ENCODE measurements at places on chromosomes 6 and 20.

- no peak for DNase-seq
These were observed 63.3 kb downstream of the MOCS1 start for GRCh38 chr6:39870950-39871349.

GRCh38 chr6:17086469-17086868 lies 15.4 kb upstream of the STMND1 start:
- DNase-seq = peak; percentile 76

DNA sequence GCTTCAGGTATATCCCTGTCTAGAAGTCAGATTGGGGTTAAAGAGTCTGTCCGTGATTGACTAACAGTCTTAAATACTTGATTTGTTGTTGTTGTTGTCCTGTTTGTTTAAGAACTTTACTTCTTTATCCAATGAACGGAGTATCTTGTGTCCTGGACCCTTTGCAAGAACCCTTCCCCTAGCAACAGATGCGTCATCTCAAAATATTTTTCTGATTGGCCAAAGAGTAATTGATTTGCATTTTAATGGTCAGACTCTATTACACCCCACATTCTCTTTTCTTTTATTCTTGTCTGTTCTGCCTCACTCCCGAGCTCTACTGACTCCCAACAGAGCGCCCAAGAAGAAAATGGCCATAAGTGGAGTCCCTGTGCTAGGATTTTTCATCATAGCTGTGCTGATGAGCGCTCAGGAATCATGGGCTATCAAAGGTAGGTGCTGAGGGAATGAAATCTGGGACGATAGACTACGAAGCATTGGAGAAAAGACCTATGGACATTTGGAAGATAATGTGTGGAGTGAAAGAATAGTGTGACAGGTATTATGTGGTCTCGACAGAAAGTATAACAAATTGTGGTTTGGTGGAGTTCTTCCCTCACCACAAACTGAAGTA lies at the start of gene HLA-DRA:
TSS of gene HLA-DRA (plus strand) at position 286 of the 613 bp plus-strand sequence. CDS start at position 350, 64 bp downstream.
- peak; percentile 81 for DNase-seq

DNA sequence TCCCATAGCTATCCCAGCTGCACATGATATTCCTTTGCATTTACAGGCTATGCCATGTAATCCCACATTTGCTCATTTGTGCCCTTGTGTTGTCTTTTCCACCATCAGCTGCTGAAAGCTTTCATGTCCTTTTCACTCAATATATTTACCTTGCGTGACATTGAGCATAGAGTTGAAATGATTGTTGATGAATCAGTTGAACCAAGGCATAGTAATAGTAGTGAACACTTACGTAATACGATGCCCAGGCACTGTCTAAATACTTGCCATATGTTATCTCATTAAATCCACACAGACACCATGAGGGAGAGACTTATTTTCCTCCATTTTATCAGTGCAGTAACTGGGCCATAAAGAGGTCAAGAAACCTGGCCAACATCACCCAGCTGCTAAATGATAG lies 13.1 kb downstream of the RNF8 start:
- no peak for DNase-seq

GRCh38 chr6:150098155-150098554 lies 29.2 kb upstream of the ULBP3 start:
- DNase-seq = no peak

- no peak for DNase-seq
These were observed 98.9 kb upstream of the MAFB start for GRCh38 chr20:40787941-40788340.

- DNase-seq = no peak
These were observed 163.4 kb downstream of the MTFR2 start for GRCh38 chr6:136086686-136087085.

DNA sequence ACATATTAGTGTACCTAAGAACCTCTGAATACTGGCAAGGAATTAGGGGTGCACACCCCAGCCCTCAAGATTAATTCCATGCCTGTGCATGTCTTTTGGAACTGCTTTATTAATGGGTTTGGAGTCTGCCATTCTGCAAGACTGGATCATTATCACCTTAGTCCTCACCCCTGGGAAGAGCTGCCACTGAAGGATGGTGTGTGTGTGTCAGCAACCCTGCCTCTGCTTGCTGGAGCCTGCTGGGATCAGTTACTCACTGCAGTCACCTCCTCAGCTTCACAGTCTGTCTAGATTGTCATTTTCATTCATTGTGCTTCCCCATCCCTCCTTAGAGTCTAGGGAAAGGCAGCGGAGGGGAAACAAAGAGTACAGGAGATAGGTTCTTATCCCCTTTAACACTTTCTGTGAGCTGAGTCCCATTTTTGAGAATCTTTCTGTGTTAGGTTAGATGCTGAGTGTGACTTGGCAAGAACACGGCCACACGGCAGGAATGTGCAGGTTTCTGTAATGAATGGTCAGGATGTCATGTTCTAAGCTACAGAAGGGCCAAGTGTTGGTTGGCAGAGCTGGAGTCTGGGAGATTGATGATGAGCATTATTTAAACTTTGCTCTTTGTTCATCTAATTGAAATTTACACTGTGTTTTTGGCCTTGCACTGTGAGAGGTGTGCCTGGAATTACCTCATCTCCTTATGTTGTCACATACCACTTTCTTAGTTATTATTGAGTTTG lies 21.1 kb downstream of the GHRH start:
- no peak for DNase-seq

GRCh38 chr6:12293931-12294807 lies 4.0 kb downstream of the EDN1 start:
- DNase-seq = peak; percentile 18

GRCh38 chr20:38809942-38810341 lies 4.4 kb downstream of the PPP1R16B start:
- no peak for DNase-seq

- peak; percentile 16 for DNase-seq
These were observed 922.8 kb upstream of the MAP3K7 start for GRCh38 chr6:91509711-91510110.

DNA sequence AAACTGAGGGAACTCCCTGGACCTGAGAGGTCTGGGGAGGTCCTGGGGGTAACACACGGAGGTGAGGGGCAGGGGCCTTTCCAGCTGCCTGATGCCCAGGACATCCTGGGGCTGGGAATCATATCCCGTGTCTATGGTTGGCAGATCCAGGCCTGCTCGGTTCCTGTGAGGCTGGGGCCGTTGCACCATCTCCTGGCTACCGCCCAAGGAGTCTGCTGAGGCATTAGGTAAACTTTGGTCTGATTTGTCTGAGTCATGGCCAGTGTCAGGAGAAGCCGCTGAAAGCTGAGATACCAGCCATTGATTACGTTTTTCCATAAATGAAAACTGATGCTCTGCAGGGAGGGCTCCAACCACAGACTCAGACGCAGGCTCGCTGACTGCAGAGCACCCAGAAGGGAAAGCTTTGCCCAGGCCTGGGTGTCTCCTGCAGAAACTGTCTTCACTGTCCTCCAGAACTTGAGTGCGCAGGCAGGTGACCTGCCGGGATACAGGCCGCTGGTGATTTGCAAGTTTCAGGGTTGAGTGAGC lies 14.2 kb downstream of the TRAF3IP2 start:
- peak; percentile 72 for DNase-seq

GRCh38 chr6:24440897-24441598 lies 38.3 kb downstream of the MRS2 start:
- no peak for DNase-seq

DNA sequence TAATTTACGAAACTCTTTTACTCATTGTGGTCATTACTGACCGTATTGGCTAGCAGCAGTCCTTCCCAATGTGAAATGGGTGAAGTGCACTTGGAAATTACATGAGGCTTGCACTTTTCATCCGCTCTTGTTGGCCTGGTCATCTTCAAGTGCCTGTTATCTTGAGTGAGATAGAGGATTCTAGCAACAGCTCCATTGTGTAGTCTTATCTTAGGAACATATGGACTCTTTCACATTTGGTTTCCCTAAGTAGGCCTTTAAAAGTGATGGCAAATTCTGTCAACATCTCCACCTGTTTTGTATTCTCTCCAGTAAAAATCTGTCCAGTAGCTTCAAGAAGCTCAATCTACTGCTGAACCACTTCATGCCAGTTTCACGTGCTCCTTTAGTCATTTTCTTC lies 114.8 kb upstream of the MARCKS start:
- DNase-seq = no peak

DNA sequence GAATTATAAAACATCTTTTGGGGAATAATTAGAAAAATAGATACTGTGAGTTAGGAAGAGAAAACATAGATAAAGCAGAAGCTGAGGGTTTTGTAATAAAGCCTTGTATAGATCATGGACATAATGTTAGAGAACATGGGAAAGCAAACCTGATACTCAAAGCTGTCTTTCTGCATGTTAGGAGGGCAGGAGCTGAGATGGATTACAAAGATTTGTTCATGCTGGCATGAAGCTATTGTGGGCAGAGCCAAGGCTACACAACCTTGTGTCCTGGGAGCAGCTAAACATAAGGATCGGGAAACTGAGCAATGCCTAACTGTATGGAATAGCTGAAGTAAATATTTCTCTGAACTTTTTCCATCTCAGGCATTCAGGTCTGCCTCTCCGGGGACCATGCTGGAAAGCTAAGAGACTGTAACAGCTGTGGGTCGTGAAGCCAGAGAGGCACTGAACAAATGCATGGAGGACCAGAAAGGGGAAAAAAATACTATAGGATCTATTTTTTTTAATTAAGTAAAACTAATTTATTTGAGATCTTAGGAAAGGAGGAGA lies 28.2 kb upstream of the CNKSR3 start:
- no peak for DNase-seq

DNA sequence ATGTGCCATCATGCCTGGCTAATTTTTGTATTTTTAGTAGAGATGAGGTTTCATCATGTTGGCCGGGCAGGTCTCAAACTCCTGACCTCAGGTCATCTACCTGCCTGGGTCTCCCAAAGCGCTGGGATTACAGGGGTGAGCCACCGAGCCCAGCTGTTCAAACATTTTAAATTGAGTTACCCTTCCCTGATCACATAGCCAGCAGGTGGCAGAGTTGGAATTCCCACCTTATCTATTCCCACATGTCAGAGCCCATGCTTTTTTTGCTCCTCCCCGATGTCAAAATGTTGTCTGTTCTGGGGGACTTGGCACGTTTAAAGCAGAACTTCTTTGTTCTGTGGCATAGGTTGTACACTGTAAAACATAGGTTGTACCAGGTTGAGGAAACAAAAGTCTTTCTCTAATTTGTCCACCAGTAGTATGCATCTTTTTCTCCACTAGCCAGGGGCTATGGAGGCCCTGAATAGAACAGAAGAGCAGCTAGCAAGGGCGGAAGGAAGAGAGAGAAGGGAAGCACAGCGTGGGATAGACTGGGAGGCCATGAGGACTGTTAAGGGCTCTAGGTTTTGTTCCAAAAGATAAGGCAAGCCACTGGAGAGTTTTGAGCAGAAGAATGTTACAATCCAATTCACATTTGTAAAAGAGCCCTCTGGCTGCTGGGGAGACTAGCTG lies 7.3 kb upstream of the LBP start:
- DNase-seq = no peak

GRCh38 chr6:3306848-3307247 lies 48.1 kb downstream of the PSMG4 start:
- DNase-seq = no peak

DNA sequence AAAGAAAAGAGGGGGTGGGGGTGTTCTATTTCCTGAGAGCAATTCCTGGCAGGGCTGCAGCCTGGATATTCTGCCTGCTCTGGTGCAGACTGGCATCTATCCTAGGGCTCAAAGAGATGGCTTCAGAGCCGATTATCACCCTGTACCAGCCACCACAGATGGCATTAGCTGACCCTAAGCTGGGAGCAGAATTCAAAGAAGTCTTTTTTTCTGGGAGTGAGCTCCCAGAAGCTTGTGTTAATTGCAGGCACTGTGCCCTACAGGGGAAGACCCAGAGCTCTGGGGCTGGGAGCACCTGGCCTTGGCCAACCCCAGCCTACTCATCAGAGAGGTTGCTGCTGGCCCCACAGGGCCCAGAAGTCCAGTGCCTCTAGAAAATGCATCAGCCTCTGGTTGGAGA lies 85.9 kb downstream of the PXDC1 start:
- DNase-seq = no peak

GRCh38 chr6:162249907-162250642 lies 477.5 kb downstream of the PRKN start:
- no peak for DNase-seq

DNA sequence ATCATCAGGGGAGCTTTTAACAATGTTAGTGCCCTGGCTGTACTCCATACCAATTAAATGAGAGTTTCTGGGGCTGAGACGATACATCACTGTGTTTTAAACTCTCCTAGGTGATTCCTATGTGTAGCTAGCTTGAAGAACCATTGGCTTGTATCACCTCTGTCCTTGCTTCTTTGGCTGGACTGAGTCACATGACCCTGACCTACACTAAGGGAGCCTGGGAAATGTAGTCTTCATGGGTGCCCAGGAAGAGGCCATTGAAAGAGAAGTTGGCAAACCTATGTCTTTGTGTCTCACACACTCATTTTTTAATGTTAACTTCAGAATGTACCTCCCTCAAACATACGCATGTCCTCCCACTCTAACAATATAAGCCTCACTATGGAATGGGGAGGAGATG lies 506.6 kb downstream of the DHX35 start:
- DNase-seq = no peak

GRCh38 chr6:45586216-45587171 lies 208.8 kb upstream of the SUPT3H start:
- no peak for DNase-seq

- no peak for DNase-seq
These were observed 5.5 kb downstream of the SNRPB start for GRCh38 chr20:2465100-2465499.

GRCh38 chr6:10951675-10952282 lies 64.9 kb downstream of the SYCP2L start:
- peak; percentile 36 for DNase-seq

- no peak for DNase-seq
These were observed 13.1 kb downstream of the MTHFD1L start for GRCh38 chr6:150878347-150879213.

- no peak for DNase-seq
These were observed 2.2 kb downstream of the TFAP2A start for GRCh38 chr6:10412461-10413261.

- DNase-seq = peak; percentile 9
These were observed 539 bp downstream of the TMEM200A start for GRCh38 chr6:130366107-130367005.

DNA sequence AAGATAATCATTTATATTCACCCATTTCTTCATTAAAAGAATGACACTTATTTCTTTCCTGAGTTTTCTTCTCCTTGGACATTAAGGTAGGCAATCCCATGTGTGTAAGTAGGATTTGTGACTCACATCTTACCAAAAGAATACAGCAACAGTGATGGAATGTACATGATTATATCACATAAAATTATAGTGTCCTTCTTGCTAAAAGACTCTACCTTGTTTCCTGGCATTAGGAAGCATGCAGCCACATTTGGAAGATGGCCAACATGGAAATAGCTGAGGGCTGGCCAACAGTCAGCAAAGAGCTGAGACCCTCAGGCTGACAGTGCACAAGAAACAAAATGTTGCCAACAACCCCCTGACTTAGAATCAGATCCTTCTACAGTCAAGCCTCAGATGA lies 327.9 kb upstream of the MARCKS start:
- peak; percentile 24 for DNase-seq

- DNase-seq = no peak
These were observed 2.8 kb downstream of the ERVFRD-1 start for GRCh38 chr6:11108726-11109125.

DNA sequence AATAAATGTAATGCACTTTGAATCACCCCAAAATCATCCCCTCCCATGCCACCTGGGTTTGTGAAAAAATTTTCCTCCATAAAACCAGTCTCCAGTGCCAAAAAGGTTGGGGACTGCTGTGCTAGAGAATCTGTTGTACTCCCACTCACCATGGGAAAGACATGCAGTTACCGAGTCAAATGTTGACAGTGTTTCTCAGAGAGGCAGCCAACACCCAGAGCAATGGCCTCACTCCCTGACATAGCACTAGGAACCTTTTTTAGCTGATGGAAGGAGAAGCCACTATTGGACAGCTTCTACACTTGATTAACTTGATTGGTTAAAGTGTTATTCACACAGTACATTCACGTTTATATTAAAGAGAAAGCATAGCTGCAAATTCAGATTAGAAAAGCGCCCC lies 59.8 kb upstream of the MANEA start:
- DNase-seq = no peak
